ENCODE measurements at places on chromosomes 2 and 18.

DNA sequence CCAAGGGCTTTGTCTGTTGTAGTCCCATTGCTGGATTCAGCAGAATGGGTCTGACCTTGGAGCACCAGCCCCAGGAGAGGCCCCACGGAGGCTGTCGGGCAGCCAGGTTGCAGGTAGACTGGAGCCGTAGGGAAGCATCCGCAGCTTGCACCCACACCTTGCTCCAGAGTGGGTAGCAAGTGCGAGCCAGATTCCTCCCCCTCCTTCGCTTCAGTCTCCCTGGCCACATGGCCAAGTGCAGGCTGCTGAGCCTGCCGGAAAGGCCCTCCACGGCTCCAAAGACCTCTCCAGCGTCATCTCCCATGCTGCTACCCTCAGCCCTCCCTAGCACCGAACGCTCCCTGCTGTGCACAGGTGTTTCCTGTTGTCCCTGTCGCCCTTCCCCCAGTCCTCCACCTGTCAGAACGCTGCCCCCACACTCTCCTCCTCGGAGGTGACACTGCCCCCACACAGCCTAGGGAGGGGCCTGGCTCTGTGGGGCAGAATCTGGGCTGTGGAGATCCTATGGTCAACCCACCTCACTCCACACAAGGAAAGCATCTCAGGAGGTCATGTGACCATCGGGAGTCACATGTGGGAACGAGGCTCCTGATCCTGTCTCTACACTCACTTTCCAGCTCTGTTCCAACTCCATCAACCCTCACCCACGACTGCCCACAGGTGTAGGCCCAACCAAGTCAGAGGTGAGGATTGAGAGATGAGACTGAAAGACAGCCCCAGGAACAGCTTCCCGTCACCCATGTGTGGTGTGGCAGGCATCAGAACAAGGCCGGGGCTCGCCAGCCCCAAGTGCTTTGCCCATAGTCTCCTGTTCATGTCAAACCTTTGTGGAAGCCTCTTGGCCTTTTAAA is 8.3 kb downstream of the KCNF1 start:
- no peak for DNase-seq

GRCh38 chr18:8773980-8774379 is 68.6 kb downstream of the MTCL1 start:
- no peak for DNase-seq

DNA sequence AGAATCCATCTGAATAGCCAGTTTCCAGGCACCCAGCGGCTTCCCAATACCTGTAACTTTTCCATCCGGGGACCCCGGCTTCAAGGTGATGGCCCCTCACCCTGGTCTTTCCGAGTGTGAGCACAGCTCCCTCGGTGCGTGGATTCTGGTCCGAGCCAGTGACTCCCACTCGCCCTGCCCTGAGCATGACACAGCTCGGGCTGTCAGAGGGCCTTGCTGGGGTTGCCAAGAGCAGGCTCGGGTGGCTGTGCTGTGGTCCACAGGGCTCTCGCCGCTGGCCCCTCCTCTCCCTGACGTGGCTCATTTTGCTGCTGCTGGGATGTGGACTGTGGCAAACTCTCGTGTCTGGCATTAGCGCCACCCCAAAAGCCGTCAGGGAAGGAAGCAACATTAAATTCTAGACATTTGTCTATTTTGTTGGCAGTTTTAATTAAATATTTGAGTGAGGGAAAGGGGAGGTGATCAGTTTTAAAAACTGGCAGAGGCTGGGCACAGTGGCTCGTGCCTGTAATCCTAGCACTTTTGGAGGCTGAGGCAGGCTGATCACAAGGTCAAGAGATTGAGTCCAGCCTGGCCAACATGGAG is 5.6 kb upstream of the ESPNL start:
- DNase-seq = no peak

GRCh38 chr2:60365556-60365955 is 187.9 kb downstream of the BCL11A start:
- no peak for DNase-seq

DNA sequence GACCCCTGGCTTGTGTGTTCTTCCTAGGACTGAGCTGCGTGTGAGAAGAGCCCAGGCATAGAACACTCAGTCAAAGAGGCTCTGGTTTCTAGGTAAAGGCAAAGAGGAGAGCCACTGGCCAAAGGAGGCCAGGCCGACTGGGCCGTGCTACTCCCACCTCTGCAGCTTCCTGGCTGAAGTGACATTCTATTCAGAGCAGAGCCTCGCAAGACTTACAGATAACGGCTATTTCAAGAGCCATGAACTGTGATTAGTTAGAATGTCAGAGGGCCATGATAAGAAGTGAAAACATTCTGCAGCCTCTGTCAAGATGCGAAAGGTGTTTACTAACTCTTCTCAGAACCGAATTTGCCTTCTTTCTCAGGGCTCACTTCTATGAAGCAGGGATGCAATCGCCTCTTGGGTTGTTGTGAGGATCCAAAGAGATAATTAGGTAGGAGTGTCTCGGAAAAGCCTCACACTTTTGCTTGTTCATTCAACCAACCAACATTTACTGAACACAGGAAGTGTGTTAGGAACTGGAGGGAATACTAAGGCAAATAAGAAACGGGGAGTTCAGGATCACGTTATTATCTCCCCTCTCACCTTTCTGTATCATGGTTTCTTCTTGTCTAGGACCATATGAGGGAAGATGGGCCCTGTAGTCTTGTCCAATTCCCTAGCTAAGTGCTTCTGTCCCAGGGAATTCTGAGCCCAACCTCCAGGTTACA is 3.4 kb upstream of the DNAJC5G start:
- no peak for DNase-seq

DNA sequence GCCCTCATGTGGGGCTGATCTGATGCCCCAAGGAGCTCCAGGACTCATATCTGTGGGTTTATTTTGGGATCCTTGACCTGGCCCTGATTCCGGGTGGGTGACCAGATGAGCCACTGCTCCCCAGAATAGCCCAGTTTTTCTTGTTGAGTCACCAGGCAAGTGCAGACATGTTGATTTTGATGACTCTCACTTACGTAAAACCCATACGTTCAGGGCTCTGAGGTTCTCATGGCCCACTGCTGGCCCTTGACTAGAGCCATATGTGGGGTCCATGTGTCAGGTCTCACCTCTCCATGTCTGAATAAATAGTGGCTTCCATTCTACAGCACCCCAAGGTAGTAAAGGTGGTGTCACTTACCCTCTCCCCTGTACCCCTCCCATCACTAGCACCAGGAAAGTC is 41.9 kb downstream of the CDC42EP3 start:
- DNase-seq = no peak

- no peak for DNase-seq
Observed at GRCh38 chr2:120677696-120678247, 57.9 kb upstream of the GLI2 start.

DNA sequence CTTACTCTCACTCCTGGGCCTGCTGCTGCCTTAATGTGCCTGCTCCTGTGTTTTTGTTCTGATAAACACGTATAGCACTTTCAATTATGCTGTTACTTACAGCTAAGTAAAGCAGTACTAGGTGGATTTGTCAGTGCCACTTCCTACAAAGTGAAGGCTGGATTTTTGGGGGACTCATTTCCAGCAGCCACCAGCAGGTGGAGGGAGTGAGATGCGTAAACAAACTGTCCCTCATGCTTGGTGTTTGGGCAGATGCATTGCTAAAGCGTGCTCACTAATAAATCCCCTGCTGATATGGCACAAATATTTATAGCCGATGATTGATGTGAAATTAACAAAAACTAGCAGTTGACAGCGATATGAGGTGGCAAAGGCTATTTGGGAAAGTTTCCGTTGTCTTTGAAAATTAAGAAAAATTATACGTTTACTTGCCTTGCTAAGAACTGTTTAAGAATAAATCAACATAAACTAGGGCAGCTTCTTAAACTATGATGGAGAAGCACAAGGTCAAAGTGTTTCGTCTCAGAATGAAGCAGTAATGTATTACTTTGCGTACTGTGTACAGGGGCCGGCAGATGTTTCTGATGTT is 101.7 kb downstream of the AGAP1 start:
- no peak for DNase-seq

DNA sequence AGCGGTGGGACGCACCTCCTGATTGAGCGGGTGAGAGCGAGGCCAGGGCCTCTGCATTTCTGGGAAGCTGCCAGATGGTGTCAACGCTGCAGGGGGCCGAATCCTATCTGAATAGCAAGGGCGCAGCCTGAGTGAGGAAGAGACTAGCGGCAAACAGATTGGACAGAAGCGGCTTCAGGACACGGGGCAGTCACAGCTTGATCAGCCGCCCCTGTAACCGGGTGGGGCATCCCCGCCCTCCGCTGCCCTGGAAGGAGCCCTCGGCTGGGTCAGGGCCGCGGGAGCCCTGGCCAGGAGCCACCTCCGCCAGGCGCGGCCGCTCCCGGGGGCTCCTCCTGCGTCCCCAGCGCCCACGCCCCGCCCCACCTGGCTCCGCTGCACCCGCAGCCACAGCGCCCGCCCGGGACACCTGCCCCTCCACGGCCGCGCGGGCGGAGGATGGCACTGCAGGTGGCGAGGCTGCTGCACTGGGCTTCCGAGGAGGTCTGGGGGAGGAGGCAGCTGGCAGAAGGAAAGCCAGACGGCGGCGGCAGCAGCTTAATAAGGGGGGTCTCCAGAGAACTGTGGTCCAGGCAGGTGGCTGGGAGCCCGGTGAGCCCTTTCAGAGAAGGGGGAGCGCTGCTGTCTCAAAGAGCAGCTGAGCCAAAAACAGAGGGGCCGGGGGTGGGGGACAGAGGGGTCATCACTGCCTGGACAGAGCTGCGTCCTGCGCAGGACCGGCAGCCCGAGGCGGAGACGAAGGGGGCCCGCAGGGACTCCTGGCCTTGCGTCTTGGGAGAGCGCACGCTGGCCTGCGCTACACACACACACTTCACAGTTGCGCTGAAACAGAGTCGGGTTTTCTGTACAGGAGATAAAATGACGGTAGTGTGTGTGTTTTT is 18.8 kb upstream of the SOX11 start:
- no peak for DNase-seq

DNA sequence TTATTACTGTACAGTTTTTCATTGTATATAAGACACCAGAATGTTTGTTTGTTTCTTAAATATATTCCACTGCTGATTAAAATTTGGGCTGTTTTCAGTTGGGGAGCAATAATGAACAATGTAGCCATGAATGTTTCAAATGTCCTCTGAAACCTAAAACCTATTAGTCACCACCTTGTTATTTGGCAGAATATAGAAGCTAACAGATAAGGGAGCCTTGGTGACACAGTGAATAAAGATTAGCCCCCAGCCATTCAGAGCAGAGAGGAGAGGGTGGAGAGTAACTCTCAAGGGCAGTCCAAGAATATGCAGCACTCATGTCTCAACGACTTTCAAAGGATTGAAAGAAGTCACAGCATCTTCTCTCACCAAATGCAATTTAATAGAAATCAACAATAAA is 43.1 kb upstream of the ATP8B1 start:
- no peak for DNase-seq
